ENCODE measurements at places on chromosomes 2 and 18.

GRCh38 chr2:234051374-234052070 lies 1.0 kb downstream of the SPP2 start:
- no peak for DNase-seq

- DNase-seq, result no peak
Observed at GRCh38 chr2:240597054-240597418, 10.5 kb downstream of the CAPN10 start.

DNA sequence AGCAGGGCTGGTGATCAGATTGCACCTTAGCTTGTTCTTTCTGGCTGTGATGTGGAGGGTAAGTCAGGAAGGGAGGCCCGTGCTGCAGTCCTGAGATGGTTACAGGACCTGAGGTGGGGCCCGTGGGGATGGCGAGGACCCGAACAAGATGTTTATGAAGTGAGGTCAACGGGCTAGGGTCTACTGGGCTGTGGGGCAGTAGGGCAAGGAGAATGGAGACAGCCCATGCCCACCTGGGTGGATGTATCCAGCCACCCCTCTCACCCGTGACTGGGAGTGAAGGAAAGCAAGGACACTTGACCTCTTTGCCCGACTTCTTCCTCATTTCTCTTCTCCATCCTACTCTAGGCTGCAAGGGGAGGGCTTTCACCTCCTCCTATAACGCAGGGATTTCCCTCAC lies 18.0 kb downstream of the PTMA start:
- DNase-seq, result no peak

GRCh38 chr2:234823877-234824376 lies 127.9 kb upstream of the SH3BP4 start:
- no peak for DNase-seq

Measured in stimulated activated CD4-positive, alpha-beta T cell treated with anti-CD3 and anti-CD28 coated beads, Interleukin-12 subunit alpha, Interleukin-12 subunit beta, amount 100 ng/mL, for 24 hours (primary cell).